D341Med (cell line): ENCODE measurements at places on chromosomes 12 and 14.

DNA sequence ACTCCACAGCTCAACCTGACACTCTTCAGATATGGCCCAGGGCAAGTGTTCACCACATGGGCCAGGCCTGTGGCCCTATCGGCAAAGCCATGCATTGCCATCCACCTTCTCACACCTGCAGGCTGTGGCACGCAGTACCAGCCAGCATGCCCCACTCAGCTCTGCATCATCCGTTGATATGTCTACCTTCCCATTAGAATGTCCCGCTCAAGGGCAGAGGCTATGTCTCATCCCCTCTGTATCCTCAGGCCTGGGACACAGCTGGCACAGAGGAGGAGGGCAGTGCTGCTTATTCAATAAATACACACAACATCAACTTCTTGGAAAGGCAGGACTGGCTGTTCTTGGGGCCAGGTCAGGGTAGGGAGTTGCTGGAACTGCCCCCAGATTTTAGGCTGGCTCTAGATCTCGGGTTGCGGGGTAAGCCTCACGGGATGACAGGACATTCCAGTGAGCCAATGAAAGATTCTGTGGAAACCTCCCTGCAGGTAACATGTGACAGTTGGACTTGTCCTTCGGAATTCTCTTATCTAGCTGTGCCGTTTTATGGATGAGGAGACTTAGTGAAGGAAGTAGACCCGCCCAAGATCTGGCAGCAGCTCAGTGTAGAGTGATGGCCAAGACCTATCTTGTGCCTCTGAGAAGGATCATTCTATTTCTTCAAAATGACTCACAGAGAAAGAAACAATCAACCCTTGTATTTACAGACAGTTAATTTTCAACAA, 25.6 kb downstream of the SYNE3 start:
- no peak for DNase-seq

DNA sequence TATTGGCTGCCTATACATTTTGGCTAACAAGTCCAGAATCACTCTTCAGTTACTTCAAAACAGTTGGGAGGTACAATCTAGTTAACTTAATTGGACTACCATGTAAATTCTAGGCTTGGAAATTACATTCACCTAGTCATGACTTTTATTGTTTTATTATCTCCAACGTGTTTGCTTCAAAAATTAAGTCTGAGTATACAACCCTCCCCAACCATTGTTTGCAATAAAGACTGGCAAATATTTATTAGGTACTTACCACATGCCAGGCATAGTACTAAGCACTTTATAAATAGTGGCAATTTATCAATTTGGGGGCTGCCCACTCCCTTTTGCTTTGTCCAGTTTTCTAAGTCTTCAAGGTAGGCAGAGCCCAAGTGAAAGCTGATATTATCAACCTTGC, 30.3 kb downstream of the TXNDC16 start:
- no peak for DNase-seq

DNA sequence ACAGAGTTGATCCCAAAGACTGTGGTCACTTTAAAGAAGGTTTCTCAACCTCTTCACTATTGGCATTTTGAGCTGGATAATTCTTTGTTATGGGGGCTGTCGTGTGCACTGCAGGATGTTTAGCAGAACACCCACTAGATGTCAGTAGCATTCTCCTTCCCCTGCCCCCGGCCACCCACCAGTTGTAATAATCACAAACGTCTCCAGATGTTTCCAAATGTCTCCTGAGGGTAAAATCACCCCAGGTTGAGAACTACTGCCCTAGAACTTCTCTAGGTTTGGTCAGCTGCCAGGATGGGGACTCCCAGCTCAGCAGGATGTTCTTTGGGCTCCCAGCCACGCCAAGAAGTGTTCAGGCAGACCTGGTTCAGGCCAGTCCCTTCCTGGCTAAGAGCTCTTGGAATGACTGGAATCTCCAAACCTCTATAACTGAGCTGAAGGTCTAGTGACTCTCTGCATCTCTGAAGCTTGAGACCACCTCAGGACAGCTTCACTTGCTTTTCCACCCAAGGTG, 12.5 kb upstream of the AJUBA start:
- peak; percentile 74 for DNase-seq

GRCh38 chr14:100827101-100828021, 1.4 kb downstream of the MEG3 start:
- no peak for DNase-seq

DNA sequence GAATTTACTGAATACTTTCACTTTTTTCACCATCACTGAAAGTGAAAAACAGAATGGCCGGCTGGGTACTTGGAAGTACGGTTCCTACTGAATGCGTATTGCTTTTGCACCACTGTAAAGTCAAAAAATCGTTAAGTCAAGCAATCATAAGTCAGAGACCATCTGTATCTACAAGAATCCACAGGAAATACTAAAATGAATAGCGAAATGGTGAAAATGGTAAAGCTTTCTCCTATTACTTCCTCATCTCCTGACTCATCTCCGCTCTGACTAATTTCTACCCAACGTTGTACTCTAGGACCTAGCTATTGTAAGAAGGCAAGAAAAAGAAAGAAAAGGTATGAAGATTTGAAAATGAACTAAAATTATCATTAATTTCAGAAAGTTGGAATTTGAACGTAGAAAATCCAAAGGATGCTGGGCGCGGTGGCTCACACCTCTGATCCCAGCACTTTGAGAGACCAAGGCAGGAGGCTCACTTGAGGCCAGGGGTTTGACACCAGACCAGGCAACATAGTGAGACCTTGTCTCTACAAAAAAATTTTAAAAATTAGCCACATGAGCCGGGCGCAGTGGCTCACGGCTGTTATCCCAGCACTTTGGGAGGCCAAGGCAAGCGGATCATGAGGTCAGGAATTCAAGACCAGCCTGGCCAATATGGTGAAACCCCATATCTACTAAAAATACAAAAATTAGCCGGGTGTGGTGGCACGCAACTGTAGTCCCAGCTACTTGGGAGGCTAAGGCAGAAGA, 5.3 kb upstream of the CDCA4 start:
- no peak for DNase-seq

DNA sequence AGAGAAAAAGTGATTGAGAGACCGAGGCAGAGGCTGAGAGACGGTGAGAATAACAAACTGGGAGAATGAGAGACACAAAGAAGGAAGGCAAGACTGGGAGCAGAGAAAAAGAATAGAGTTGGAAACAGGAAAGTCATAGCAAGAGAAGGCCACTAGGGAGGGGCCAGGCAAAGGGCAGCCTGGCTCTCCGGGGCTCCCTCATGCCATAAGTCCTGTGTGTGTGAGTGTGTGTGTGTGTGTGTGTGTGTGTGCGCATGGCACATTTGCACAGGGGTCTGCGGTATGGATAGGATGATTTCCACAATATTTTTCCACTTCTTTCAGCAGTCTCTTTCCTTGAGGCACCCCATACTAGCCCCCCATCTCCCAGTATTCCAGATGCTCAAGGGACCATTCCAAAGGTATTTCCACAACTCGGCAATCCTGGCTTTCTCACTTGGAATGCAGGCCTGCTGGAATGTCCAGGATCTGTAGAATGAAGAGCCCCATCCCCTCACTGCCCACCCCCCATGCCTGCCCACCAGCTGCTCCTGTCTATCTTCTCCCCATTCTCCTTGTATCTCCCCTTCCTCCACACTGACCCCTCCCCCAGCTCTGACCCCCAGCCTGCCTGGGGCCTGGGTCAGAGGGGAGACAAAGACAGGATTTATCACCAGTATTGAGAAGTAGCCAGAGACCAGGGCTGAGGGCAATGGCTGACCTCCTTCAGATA, 9.0 kb downstream of the GPR84 start:
- DNase-seq, result no peak

- peak; percentile 60 for DNase-seq
Observed at GRCh38 chr14:74239848-74240793, 872 bp downstream of the VSX2 start.

DNA sequence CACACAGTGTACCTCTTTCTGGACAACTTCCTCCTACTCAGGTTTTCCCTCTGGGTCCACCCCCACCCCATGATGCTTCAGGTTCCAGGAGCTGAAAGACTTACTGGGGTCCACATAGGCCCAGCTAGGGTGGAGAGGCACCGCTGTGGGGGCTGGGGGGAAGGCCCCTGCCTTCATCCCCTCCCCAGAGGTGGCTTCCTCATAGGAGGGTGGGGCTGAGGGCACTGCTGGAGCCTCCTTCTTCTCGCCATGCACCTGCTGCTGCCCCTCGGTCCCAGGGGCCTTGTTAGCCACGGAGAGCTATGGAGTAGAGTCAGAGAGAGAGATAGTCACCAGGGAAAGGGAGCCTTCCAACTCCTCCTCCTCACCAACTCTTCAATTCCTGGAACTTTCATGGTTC, 2.7 kb downstream of the FAIM2 start:
- DNase-seq, result no peak

GRCh38 chr14:68404146-68404527, 388.7 kb downstream of the ZFP36L1 start:
- DNase-seq, result no peak

DNA sequence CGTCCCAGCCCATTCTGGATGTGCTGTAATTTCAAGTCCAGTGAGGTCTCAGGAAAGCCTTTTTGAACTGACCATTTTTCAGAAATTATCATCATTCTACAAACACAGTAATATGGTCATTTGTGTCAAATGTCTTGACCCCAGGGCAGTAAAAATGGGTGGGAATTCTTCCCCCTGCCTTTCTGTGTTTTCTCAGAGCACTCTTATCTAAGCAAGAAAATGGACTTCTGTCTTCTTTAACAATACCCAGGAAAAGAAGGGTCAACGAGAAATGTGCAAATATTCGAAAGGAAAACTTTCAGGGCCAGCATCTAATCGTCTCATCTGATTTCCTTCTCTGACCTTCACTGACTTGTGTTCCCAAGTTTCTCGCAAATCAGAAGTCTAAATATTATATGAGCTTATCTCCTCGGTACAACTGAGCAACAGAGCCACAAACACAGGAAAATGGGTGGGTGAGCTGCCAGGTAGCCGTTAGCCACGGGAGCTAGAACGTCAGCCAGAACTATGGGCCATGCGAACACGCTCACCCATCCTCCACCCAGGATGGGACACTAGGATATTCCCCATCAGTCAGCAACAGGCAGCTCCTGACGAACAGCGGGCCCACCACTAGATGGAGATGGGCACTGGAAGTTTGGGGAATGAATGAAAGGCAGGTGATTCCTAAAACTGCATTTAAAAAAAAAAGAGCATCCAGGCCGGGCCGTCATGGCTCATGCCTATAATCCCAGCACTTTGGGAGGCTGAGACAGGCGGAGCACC, 57.1 kb downstream of the VWF start:
- no peak for DNase-seq

GRCh38 chr12:111581434-111582132, 17.5 kb downstream of the ATXN2 start:
- DNase-seq, result no peak

DNA sequence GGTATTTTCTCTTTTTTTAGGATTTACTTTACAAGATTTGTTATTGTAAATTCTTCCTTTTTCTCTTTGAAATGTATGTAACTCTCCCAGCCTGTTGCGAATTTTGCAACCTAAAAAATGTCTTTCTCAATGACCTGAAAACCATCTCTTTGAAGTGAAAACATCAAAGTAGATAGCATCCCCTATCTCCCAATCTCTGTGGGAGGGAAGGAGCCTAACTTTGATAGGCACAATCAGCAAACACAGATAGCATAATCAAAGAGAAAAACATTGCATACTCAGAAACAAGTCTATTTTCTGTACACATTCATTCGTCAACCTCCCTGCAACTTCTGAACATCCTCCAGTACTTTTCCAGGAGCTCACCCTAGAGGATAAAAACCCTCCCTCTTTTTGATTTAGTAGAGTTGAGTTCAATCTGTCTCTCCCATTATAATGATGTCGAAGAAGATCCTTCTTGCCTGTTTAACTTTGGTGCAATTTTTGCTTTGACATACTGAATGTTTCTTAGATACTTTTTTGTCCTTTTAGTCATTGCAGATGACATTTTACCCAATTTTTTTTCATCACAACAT, 849.2 kb upstream of the LRFN5 start:
- DNase-seq, result no peak

- no peak for DNase-seq
Observed at GRCh38 chr14:78610994-78611393, 440.8 kb downstream of the NRXN3 start.

GRCh38 chr14:86604561-86604960, 1074.6 kb downstream of the FLRT2 start:
- DNase-seq, result no peak

DNA sequence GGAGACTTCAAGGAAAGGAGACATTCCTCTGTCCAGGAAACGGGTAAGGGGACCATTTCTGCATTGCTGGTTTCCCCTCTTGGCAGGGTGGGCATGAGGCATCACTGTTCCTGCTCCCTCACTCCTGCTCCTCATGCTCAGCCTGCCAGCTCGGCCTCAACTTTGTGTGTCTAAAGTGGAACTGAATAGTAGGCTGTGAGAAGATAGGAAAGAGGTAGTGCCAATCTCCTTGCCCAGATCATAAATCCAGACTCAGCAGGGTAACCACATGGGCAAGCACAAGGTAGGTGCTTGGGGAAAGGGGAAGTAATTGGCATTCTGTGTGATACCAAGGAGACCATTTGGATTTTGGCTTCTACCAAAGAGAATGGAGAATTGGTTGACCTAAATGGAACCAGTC, 2.6 kb downstream of the LTB4R start:
- no peak for DNase-seq

- DNase-seq, result no peak
Observed at GRCh38 chr12:32080435-32080834, 26.2 kb upstream of the BICD1 start.

DNA sequence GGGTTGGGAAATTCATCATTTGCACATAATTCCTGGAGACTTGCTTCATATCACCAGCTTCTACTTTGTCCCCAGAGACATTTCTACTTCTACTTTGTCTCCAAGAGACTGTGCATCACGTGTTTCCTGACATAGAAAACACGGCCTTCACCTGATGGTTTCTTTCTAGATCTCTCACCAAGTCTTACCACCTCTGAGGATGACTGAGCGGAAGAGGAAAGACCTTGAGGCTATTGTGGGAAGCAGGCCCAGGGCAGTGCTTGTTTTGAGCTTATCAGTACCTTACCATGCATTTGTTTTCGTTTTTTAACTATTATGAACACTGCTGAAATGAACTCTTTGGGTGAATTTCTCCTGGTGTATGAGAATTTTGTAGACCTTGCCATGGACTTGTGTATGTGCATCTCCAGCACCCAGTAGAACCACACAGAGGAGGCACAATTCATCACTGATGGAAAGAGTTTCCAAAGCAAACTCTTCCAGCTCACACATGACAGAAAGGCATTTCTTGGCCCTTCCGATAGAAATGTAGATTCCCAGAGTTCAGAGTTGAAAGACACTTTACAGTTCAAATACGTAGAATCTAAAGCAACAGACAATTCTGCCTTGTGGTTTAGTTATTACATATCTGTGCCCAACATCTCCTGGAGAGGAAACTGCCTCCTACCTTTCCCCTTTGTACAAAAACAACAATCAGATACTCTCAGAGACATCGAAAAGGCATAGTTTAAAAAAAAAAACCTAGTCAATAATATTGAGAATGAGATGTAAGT, 434.7 kb downstream of the FUT8 start:
- no peak for DNase-seq
